ENCODE measurements at places on chromosomes 12 and 14.

DNA sequence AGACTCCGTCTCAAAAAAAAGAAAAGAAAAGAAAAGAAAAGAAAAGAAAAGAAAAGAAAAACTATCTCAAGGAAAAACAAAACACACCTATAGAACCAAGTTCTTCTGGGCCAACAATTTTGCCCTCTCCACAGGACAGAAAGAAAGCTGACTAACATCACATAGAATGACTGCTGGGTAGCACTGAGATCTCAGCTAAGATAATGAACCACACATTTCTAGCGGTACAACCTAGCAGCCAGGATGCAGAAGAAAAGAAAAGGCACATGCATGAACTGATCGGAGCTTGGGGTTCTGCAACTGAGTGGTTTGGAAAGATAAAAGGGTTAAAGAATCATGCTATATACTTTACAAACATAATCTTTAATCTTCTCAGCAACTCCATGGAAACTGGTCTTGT lies 19.5 kb downstream of the TMED10 start:
- DNase-seq = no peak

- no peak for DNase-seq
Observed at GRCh38 chr12:78293059-78293686, 462.5 kb downstream of the NAV3 start.

- DNase-seq = no peak
Observed at GRCh38 chr12:52767427-52767826, 9.7 kb downstream of the KRT76 start.

- DNase-seq = no peak
Observed at GRCh38 chr12:132178316-132178715, 34.1 kb downstream of the NOC4L start.

GRCh38 chr12:94318181-94318580 lies 141.5 kb downstream of the CEP83 start:
- DNase-seq = no peak

DNA sequence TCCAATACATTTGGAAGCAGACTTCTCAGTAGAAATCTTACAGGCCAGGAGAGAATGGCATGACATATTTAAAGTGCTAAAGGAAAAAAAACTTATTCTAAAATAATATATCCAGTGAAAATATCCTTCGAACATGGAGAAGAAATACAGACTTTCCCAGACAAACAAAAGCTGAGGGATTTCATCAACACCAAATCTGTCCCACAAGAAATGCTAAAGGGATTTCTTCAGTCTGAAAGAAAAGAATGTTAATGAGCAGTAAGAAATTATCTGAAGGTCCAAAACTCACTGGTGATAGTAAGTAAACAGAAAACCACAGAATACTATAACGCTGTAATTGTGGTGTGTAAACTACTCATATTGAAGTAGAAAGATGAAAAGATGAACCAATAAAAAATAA lies 103.9 kb downstream of the INSM2 start:
- DNase-seq = no peak

DNA sequence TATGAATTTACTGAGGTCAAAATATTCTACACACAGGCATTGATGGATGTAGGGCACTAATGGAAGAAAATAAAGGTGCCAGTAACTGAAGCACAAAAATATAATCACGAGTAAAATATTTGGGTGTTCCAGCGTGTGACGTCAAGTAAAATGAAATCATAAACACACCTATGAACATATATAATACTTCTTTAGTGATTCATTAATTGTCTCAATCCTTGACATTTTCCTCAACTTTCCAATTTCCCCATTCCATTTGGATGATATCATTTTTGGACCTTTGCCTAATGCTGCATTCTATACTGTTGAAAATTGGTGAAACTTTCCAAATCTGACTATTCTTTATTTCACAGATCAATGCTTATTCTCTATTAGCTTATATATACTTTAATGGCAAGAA lies 649.3 kb downstream of the GALC start:
- no peak for DNase-seq

GRCh38 chr14:99568567-99569560 lies 35.1 kb downstream of the CCDC85C start:
- no peak for DNase-seq

DNA sequence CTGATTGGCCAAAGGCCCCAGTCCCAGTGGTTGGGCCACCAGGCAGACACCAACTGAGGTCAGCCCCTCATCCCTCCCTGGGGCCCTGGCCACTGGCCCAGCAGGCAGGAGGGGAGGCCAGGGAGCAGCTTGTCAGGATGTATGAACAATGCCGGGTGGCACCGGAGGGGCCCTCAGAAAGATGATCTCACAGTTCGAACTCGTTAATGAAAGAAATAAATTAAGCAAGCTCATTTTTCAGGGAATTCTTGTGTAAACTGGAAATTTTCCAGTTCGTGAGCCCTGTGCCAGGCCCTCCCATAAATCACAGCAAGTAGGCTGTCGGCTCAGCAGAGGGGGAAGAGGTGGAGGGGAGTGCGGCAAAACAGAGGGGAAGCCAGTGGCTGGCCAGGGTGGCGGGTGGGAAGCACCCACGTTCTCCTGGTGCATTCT lies 177.0 kb upstream of the VASH1 start:
- no peak for DNase-seq

DNA sequence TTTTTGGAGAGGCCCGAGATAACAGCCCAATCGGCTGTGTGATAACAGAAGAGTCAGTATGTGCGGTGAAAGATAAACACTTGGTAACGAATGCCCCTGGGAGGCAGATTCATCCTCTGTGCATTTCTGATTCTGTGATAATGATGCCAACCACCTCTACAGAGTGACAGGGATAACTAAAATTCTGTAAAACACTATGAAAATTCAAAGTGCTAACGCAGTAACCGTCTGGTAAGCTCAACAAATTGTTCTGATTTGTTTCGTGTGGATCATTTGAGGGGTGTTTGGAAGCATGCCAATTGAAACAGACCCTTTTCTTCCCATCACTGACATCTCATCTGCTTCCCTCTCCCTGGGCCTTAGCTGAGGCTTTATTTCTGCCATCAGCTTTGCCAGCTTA lies 76.3 kb downstream of the ESR2 start:
- DNase-seq = no peak

DNA sequence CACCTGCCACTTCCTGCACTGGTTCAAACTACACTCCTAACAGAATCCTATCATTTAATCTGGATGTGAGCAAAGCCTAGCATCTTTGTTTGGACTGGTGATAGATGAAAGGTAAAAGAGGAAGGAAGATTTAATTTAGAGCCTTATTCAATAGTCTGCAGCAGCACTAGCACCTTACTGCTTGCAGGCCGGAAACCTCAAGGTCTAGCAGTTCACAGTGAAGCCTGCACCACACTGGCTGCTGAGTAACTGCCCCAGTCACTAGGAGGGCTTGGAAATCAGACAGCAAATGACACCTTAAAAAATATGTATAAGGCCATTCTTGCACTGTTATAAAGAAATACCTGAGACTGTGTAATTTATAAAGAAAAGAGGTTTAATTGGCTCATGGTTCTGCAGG lies 358.0 kb downstream of the DAD1 start:
- no peak for DNase-seq

DNA sequence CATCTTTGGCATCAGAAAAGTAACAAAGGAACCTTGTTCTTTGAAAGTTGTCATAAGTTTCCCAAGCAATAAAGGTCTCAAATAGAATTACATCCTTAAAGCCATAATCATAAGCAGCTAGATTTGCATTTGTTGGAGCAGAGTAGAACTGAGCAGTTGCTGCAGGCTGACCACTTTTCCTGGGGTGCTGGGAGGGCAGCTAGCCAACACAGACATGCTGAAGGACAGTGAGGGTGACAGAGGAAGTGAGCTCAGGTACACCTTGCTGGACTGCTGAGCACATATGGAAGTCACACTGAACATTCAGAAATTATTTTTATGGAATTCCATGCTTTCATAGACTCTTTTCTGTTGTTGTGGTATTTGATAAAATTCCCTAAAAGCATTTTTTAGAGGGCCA lies 66.2 kb downstream of the MARK3 start:
- DNase-seq = no peak

DNA sequence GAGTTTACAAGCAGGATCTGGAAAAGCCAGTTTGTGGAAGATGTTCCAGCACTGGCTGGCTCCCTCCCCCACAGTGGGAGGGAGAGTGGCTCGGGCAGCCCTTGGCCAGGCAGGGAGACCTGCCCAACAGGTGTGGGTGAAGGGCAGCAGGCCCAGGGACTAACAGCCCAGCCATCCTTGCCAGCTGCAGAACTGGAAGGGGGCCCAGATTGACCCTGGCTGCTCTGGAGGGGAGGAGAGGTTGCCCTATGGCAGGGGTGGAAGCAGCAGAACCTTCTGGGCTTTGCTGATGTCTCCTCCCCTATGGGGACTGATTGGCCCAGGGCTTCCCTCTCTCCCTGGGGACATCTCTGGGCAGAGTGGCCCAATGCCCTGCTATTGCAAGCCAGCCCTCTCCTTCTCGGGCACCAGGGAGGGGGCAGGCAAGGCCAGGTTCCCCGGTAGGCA lies 20.5 kb downstream of the IRF2BPL start:
- DNase-seq = no peak

DNA sequence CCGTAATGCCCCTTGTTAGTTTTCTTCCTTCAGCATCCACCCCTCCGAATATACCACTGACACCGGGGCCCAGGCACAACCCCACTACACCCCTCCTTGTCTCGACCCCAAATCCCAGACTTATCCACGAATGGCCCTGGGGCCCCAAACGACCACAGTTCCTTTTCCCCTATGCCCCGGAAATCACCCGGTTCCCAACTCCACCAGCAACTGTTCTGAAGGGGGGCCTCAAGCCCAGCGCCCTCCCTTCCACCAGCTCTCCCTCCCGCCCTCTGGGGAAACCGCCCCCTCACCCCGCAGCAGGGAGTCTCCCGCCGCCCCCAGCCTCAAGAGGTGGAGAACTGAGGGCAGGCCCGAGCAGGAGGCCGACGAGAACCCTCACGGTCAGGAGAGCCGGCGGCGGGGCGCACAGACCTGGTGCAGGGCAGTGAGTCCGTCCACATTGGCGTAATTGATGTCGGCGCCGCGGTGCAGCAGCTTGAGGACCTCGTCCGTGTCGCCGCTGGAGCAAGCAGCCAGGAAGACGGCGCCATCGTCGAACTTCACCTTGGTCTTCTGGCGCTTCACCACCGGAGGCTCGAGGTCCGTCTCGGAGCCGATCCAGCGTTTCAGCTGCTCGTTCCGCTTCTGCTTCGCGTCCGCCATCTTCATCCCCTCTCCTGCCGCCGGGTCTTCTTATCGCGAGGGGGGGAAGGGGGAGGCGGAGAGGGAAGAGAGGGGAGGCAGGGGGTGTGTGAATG lies 446 bp downstream of the PPP1R12A start:
- DNase-seq = peak; percentile 74

DNA sequence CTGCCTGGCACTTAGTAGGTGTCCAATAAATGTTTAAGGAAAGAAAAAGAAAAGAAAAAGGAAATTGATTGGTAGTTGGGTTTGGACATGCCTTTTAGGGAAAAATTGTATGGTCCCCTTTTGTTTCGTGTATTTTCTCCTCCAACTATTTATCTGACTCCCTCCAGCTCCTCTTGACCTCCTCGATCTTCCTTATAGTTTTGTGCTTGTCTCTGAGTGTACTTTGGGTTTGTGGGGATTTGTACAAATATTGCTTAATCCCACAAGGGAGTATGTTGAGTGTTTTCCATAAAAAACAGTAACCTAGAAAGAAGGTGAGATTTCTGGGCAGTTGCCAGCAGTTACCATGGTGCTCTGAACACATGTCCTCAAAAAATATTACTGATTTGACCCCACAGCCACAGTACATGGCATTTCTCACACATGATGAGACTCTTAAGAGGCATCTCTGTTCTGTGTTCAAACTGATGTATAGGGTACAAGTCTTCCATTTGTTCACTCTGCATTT lies 15.7 kb downstream of the PLEKHG7 start:
- no peak for DNase-seq

GRCh38 chr14:90109858-90110257 lies 48.1 kb downstream of the KCNK13 start:
- DNase-seq = no peak

GRCh38 chr14:77347751-77348150 lies 26.9 kb downstream of the GSTZ1 start:
- no peak for DNase-seq

DNA sequence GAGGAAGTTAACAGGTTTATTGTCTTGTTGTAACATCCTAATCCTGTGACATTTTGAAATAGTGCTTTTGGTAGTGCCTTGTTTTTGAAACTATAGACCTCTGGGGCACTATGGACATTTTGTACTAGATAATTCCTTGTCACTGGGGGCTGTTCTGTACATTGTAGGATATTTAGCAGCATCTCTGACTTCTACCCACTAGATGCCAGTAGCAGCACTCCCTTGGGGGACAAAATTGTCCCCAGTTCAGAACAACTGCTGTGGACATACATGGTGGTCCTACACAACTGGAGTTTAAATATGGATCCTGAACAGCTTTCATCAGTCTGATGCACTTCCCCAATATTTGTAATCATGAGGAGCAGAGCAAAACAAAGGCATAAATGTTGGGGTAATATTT lies 264.7 kb downstream of the RAD51B start:
- DNase-seq = no peak

GRCh38 chr12:109840305-109841074 lies 7.3 kb upstream of the TRPV4 start:
- DNase-seq = no peak

GRCh38 chr14:59483363-59483762 lies 845 bp downstream of the L3HYPDH start:
- no peak for DNase-seq

GRCh38 chr12:109753054-109753401 lies 39.4 kb downstream of the FAM222A start:
- no peak for DNase-seq

- DNase-seq = no peak
Observed at GRCh38 chr12:118326991-118327390, 45.7 kb downstream of the TAOK3 start.

DNA sequence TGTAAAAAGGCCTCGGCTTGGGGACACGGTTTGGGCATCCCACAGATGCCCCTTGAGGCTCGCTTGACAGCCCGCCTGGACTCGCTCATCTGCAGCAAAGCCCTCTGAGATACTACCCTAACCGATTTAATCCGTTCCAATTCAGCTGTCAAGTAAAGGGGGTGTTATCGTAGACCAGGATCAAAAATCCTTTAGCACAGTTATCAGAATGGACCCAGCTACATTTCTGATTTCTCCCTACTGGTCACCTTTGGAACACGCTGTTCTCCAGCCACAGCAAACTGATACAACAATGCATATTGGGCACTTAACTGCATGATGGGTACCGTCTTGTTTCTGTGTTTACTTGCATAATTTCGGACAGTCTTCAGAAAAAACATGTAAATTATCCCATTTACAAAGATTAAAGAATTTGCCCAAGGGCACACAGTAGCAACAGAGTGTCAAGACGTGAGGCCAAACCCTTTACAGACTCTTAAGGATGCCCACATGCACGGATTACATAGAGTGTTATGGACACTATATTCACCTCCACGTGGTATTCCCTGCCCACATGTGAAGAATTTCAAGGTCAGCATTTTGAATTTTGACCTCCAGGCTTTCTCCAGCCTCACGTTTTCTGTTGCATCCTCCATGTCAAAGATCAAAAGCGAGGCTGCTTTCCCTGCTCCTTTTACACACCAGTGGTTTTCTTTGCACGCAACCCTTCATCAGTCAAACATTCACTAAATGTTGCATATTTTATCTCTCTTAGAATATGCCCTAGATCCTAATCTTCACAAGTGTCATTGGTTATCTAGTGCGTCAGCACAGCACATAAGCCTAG lies 3.2 kb upstream of the DUSP6 start:
- DNase-seq = no peak
